CD4-positive, alpha-beta T cell treated with Interleukin-12 subunit alpha and Interleukin-12 subunit beta, for 1 hour (primary cell): ENCODE measurements at places on chromosomes 12 and 14.

DNA sequence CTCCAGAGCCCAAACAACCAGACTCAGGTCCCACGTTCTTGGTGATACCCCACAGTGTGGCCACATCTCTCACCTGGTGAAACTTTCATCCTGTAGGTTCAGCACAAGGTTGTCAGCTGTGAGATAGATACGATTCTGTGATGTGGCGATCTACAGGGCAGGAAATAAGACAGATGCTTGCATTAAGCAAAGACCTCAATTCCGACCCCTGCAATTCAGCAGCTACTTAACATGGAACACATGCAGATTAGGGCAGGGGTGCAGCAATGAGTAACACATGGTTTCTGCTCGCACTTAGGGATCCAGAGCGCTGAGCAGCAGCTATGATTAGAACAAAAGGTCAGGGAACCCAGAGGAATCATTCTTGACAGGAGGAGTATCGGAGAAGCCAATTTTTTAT lies 4.1 kb downstream of the PHB2 start:
- no peak for DNase-seq

DNA sequence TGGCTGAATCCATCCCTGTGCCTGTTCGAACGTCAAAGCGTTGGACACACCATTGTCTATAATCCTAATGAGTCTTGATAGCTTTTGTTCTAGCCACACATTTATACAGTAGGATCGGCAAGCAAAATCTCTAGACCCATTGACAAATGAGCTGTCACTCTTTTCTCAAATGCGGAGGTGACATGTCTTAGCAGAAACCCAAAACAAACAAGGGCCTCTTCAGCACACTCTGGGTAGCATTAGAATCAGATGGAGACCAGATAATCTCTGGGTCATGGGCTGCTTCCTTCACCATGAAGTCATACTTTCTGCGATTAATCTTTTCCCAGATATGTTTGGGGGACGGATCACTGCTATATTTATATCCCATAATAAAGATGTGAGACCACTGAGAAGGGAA lies 100.2 kb downstream of the PLXNC1 start:
- no peak for DNase-seq

DNA sequence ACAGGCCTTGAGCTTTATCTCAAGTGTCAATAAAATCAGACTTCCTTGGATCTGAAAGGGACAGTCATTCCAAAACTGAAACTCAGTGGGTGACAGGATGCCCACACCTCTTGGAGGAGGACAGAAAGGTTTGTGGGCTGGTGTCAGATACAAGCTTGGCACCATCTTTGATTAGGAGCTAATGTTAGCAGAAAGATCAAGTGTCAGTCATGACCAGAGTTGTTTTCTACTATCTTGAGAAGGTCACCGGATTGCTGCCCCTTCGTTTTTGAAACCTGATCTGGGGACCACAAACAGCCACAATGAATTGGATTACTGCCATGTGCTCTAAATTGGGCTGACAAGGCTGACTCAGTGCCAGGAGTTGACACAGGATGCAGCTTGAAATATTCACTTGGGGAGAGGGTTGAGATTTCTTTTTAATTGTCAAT lies 88.3 kb downstream of the OTOGL start:
- no peak for DNase-seq

- no peak for DNase-seq
These were observed 326.6 kb downstream of the LRIG3 start for GRCh38 chr12:58593557-58594304.

GRCh38 chr12:131471271-131471905 lies 239.5 kb upstream of the SFSWAP start:
- DNase-seq, result no peak

DNA sequence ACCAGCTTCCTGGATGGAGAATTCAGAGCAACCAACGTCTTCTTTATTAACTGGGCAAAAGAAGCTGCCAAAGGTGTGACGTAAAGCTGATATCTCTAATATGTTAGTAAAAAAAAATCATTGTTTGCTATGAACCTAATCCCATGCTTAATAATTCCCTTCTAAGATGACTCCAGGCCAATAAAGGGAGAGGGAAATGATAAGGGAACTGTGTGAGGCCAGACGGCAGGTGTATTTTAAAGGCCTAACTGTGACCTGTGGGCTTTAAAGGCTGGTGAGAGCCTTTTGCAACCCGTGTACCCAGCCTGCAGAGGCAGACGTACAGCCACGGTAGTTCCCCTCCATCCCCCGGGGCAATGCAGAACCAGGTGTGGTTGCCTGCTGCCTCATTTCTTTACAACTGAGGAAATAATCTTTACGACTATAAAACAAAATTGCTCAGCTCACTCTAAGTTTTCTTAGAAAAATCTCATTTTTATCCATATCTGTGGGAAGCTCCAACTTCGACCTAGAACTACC lies 370.6 kb downstream of the EGLN3 start:
- no peak for DNase-seq

DNA sequence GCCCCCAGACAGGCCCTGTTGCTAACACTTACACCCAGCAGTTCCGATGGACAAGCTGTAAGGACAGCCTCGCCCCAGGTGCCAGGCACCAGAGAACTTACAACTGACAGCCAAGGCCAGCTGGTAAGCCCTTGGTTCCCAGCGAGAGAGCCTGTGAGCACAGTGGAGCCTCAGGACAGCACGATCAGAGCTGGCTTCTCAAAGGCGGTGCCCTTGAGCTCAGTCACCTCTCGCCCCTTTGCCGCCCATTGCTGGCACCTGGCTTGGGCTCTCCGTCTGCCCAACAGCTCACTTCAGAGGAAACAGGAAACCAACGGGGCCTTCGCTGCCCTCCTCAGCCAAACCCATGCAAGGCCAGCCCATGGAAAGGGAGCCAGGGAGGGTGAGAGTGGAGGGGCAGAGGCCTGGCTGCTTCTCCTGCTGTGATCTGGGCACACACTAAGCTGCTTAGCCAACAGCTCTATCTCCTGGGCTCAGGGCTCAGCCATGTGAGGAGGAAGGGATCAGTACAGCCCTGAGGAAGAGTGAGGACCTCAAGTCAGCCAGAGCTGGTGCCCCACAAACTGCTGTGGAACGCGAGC lies 98.5 kb downstream of the SINHCAF start:
- DNase-seq, result no peak

DNA sequence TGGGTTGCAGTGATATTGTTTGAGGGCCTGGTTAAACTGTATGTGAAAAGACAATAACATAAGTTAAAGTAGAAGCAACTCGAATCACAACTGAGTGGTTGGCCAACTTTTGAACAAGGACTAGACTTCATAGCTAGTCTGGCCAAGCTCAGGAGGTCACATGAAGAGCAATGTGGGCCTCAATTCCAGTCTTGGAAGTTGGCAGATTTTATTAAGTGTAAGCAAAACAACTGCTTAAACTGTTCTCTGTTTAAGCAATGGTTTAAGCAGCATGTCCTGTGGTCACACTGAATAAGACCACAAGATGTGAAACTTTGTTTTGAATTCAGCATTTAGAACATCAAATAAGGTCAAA lies 100.4 kb downstream of the TMTC3 start:
- no peak for DNase-seq

- no peak for DNase-seq
These were observed 865 bp upstream of the ZFP36L1 start for GRCh38 chr14:68793734-68794129.

- no peak for DNase-seq
These were observed 407.0 kb upstream of the SEL1L start for GRCh38 chr14:81940651-81941050.

DNA sequence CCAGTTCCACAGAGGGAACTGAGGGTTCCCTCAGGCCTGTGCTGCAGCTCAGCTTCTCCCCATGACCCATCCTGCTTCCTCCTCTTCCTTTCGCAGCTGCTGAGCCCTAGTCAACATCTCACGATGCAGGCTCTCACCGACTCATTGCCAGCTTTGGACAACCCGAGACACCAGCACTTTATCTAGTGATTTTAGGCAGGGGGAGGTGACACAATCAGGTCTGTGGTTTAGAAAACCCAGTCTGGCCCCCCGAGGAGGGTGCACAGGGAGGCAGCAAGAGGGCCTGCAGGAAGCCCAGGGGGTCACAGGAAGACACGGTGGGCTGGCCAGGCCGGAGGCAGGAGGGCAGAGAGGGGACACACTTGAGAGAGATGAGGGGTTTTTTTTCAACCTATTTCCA lies 35.4 kb downstream of the DIO3 start:
- no peak for DNase-seq

GRCh38 chr12:49121047-49121696 lies 10.0 kb downstream of the TUBA1B start:
- DNase-seq, result no peak

- no peak for DNase-seq
These were observed 29.6 kb downstream of the KCNK13 start for GRCh38 chr14:90091393-90091792.

DNA sequence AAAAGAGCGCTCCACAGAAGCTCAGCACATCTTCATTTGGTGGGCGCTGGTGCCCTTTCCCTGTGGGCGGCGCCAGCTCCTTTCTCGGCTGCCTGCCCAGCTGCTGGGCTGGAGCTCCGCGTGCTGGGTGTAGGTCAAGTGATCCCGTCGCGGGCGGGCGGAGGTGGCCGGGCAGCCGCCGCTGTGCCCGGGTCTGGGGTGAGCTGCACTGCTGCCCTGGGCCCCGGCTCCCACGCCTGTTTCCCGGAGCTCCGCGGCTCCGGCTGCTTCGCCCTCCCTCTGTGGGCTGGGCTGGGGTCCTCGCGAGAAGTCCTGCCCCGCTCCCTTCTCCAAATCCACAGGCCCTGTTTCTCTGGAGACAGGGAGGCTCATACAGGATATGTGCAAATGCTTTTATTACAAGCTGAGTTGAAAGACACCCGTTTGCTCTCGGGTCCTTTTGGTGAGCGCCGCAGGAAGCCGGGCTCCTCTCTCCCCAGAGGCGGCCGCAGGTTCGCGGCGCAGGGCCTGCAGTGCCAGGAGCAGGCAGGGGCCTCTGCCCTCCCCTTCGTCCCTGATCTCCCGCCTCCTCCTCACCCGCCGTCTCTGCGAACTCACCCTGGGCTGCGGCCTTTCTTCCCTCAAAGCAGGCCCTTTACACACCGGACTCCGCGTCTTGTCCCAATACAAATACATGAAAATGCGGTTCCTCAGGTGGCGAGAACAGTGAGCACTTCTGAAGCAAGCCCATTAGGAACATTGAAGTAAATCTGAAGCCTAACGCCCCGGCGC lies 67.8 kb upstream of the CAPRIN2 start:
- DNase-seq, result no peak
